HT-29 (cell line): ENCODE measurements at places on chromosomes 4 and X. TPM values are rescaled to one million over a fixed set of nuclear protein-coding genes. Genes with fewer than 3 reads are reported as not detected.
A peak's percentile ranks its signal among the peaks of the same experiment; 100 is the strongest.

GRCh38 chrX:44529310-44529709, 13.3 kb downstream of the FUNDC1 start:
- no peak for DNase-seq

GRCh38 chrX:12930150-12930549, 23.7 kb downstream of the TLR8 start:
- no peak for DNase-seq

DNA sequence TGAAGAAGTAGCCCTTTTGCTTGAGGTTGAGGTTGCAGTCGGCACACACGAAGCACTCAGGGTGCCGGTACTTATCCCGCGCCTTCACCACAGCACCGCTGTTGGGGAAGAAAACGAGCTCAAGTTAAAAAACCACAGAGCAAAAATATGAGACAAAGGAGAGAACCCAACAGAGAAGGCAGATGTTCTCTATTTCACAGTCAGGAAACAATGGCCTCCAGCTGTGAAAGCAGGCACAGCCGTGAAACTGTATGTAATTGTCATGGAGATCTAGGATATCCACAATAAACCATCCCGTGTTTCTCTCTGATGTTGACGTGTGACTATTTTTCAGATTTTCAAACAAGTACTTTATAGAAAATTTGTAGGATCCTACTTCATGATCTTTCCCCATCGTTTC, 30.9 kb upstream of the CCDC110 start:
- no peak for DNase-seq

DNA sequence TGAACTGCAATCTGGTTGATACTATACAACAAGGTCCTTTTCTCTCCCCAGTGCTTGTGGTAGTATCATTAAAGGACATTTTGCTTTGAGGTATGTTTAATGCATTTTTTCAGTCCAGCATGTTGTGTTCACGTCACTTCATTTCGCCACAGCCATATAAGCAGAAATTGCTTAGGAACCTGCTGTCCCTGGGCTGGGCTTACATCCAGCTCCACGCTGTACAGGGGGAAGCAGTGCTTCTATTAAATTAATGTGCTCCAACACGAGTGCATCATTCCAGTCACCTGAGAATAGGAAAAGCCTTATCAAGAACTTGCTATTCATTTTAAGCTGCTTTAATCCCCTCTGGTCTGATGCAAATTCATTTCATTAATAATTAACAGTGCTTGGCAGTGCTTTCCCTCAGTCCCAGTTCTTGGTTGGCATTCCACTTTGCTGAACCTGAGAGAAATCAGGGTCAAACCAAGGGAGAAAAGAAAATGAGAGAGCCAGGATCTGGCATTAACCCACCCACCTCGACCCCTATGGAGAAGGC, 47.4 kb upstream of the PTCHD1 start:
- DNase-seq = no peak

GRCh38 chr4:23956601-23957364, 66.9 kb upstream of the PPARGC1A start:
- DNase-seq = no peak

DNA sequence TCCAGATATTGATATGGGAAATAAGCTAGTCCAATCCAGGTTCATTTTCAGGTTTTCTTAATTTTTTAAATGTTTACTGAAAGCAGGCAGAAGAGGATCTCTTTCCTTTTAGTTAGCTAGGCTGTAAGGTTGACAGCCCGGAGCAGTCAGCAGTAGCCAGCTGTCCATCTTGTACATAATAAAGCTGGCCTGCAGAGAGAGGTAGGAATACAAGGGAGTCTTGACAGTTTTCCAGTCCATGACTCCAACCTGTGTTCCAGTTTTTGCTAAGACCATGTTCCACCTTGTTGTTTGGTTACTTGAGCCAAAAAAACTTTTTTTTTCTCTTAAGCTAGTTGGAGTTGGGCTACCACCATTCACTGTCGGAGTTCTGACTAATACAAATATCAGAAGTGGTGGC, 402.7 kb upstream of the TEX13C start:
- DNase-seq = no peak

DNA sequence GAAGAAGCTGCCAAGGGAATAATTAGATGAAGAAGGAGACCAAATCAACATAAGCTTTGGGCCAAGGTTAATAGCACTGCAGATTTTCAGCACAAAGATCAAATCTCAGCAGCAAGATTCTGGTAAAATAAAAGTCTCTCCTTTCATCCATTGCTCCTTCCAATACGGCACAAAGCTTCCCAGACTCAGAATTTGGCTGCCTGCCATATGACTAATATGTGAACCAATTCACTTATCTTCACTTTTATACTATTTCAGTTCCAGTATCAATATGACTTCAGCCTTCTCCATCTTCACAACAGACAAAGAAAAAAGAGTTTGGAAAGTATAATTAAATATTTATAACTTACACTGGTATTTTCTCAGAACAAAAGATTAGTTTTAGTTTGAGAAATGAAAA, 978.3 kb upstream of the GRID2 start:
- DNase-seq = peak; percentile 70

GRCh38 chrX:120299928-120300327, 11.3 kb downstream of the TMEM255A start:
- peak; percentile 12 for DNase-seq

GRCh38 chrX:54786967-54787366, 11.1 kb downstream of the ITIH6 start:
- DNase-seq = peak; percentile 49

DNA sequence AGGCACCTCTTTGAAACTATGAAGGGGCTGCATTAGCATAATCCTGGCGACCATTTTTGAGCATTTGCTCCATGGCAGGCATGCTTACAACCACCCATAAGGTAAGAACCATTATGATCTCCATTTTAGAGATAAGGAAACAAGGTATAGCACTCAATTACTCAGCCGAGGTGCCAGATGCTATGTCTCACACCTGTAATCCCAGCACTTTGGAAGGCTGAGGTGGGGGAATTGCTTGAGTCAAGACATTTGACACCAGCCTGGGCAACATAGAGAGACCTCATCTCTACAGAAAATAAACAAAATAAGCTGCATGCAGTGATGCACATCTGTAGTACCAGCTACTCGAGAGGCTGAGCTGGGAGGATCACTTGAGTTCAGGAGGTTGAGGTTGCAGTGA, 43.6 kb downstream of the TIGD4 start:
- no peak for DNase-seq

GRCh38 chr4:132646186-132646585, 502.9 kb upstream of the PCDH10 start:
- no peak for DNase-seq

DNA sequence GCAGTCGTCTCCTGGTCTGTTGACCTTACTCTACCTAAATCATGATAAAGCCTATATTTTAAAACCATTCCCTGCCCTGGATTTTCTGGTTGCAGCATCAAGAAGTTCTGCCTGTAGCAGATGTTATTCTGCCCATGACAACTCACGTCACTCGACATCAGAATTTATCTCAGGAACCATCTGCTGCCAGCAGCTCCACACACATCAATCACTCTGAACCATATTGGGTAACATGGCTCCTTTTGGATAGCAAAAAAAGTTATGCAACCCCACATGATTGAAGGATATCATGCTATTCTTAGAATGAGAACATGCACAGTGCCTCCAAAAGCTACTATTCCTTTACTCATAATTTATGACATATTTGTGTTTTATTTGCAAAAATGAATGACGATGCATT, 341.4 kb downstream of the DHRSX start:
- DNase-seq = no peak

DNA sequence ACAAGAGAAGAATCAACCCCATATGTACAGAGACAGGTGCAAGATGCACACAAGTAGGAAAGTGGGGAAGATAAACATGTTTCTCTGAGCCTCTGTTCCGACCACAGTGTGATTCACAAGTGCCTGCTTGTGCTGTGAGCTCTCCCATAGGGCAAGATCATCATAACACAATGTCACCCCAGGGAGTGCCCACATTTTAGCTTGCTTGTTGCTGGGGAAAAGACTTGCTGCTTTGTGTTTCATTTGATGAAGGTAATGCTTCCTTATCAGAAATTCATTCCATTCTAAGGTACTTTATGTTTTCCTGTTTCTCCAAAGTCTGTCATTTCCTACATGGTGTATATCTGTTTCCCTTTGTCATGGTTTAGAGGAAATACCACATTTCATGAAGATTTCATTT, 304.5 kb upstream of the DIPK2B start:
- DNase-seq = no peak

- DNase-seq = no peak
Observed at GRCh38 chrX:154836163-154836562, 1.7 kb upstream of the SMIM9 start.

GRCh38 chr4:124703154-124703553, 9.4 kb downstream of the ANKRD50 start:
- no peak for DNase-seq

DNA sequence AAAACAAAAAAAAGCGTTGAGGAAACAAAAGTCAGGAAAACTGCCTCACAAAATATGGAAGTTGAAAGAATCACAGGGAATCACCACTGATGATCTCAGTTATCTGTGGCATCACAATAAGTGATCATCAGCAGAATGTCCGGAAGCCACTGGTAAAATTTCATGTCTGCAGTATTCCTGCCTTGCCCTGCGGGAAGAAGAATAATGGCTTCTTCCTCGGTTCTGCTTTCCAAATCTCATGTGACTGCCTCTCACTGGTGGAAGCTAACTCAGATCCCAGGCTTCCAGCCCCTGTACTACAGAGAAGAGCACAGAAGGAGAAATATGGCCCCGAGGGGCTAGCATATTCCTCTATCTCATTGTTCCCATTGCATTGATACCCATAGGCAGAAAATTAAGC, 12.7 kb upstream of the ZNF330 start:
- DNase-seq = no peak

DNA sequence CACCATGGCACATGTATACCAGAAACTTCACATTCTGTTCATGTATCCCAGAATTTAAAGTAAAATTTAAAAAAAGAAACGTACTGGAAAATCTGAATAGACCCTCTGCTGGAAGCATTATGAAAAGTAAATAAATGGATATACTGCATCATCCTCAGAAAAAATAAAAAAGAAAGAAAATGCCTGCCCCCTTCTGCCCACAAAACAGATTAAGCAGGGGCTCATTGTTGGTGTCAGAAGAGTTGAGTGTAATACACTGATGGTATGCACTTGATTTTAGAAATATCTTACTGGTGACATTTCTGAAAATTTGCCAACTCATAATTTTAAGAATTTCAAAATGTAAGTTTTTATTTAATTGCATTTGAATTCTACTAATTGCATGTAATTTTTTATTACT, 77.8 kb downstream of the LRP2BP start:
- DNase-seq = no peak

GRCh38 chrX:19924285-19924684, 36.9 kb upstream of the SH3KBP1 start:
- DNase-seq = no peak

DNA sequence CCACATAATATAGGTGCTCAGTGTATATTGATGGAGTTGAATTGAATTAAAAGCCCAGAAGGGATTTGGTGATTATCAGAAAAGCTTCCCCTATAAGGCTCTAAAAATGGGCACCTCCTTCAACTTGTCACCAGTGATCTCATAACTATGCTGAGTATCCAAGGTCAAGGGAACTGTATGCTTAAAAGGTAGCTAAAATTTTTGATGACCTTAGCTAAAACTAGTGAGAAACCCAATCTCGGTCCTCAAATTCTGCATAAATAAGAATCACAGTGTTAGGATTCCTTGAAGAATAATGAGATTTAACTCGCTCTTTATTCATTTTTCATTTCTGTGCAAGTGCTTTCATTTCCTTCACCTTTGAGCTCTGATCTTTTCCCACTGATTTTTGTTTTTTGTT, 87.7 kb upstream of the AP1S2 start:
- no peak for DNase-seq

DNA sequence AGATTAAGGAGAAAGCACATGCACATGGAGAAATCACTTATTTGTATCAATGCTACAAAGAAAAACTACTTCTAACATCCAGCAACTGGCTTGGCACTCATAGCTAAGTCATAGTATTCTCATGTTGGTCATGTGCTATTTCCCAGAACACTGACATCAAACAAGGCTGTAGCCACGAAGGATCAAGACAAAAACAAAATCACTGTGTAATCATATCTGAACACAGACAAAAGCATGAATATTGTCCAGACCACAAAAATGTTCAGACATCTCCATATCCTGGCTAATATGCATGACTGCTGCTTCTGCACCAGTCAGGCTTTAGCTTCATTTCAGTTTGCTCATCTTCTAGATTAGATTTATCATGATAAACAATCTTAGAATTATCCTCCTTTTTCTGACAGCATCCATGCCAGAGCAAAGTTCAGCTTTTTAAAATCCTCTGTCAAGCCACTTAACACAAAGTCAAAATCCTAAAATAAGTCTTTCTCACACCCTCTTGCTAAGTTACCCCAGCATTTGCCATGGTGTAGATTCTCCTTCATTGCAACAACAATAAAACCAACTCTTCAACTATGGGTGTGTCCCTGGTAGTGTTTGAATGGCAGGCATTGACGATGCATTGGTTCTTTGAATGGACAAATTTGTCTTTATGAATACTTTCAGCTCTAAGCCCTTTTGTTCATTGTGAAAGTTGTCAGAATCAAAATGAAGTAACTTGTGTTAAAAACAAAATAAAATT, 39.1 kb upstream of the NPFFR2 start:
- DNase-seq = no peak

Gene CFAP97
- 7.1 and 8.0 TPM in 2 replicates for total RNA-seq

Gene CT45A10
- not detected in 2 replicates for total RNA-seq

Gene CFAP47
- total RNA-seq = not detected in 2 replicates

Gene CT55
- total RNA-seq = not detected in 2 replicates

Gene RASGEF1B
- total RNA-seq = 3.5 and 6.3 TPM in 2 replicates
